NCI-H446 treated with DMSO at 0.1 percent for 48 hours (cell line): ENCODE measurements at places on chromosomes 2 and 18.

DNA sequence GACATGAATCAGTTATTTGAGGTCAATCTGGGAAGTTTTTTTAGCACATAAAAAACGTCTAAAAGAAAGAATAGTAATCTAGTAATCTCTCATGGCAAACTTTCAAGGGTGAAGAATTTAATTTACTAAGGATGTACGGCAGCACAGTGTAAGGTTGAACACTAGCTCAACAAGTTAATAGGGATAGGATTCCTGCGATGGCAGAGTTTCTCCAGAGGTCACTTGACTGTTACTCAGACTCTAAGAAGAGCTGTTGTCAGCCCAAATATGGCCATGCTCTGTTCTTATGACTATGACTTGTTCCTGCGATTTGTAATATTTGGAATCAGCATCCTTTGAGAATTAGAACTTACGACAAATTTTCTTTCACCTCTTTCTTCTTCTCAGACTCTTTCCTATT is 553.3 kb upstream of the TNP1 start:
- DNase-seq: no peak

GRCh38 chr2:205119136-205119535 is 563.2 kb upstream of the NRP2 start:
- no peak for DNase-seq

DNA sequence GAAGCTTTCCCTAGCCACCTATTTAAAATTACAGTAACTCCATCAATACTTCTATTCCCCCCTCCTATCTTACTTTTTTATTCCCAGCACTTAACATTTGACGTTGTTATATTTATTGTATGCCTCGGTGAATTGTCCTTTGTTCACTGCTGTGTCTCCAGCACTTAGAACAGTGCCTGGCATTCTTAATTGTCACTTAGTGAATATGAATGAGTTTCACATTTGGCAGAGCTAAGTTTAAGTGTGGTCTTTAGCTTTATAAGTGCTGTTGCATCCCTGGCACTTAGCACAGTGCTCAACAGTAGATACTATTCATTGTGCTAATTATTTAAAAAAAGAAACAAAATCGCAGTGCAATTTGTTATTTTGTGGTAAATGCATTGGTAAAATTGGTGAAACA is 1.7 kb downstream of the RMP24 start:
- DNase-seq: no peak

DNA sequence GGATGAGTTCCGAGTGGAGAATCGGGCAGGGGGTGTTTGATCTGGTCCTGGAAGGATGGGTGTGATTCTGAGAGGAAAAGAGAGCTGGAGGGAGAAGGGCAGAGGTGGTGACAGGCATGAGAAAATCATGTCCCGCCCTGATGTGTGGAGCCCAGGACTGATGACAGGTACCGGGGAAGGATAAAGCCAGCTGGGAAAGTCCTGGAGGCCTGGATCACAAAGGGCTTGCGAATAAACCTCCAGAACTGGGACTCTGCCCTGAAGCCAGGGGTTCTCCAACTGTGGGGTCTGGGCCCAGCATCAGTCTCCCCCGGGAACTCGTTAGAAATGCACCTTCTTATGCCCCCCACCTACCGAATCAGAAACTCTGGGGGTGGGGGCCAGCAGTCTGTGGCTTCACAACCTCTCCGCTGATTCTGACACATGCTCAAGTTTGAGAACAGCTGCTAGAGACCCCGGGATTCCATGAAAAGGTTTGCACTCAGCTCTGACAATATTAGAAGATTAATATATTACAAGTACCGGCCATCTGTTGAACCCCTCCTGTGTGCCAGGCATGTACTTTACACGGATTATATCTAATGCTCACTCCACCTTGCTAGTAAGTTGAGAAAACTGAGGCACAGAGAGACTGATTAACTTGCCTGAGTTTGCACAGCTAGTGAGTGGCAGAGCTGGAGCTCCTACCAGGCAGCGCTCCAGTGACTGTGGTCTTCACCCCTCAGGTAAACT is 8.0 kb downstream of the TNFRSF11A start:
- peak; percentile 40 for DNase-seq

GRCh38 chr2:173118395-173118794 is 42.7 kb downstream of the MAP3K20 start:
- DNase-seq: peak; percentile 24

- no peak for DNase-seq
These were observed 338.0 kb downstream of the BCL11A start for GRCh38 chr2:60215386-60215901.

GRCh38 chr2:70116936-70117552 is 29.8 kb downstream of the PCBP1 start:
- no peak for DNase-seq

DNA sequence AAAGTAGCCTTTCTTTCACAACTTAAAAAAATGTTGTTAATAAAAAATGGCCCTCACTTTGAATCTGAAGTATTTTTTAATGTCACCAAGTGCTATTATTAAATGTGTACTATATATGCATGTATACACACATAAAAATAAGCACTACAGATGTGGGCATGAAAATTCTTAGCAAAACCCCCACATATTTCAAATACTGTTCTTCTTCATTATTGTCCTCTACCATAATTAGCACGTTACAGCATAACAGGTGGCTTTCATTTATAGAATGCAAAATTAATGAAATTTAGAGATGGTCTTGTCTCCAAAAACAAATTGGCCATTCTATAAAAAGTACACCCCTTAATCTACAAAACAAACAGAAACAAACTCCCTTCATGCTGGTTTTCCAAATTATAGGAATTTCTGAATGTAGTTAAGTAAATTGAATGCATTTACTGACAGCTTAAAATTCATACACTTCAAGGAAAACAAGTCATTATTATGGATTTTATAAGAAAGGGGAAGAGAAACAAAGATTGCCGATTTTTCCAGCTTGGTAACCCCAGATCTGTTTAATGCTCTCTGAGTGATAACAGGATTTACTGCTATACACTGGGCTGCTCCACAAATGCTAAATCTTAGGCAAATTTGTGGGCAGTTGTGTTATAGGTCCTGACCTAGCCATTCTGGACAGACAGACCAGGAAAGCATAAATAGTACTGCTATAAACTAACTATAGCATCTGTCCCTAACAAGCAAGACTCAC is 67.2 kb downstream of the SPRED2 start:
- DNase-seq: no peak
